ENCODE measurements at places on chromosomes 1 and 21.

GRCh38 chr1:184270556-184270955 lies 116.3 kb upstream of the C1orf21 start:
- DNase-seq: no peak

- DNase-seq: no peak
These were observed 800 bp downstream of the DR1 start for GRCh38 chr1:93346421-93346993.

GRCh38 chr1:154499446-154499845 lies 2.6 kb upstream of the TDRD10 start:
- DNase-seq: no peak

DNA sequence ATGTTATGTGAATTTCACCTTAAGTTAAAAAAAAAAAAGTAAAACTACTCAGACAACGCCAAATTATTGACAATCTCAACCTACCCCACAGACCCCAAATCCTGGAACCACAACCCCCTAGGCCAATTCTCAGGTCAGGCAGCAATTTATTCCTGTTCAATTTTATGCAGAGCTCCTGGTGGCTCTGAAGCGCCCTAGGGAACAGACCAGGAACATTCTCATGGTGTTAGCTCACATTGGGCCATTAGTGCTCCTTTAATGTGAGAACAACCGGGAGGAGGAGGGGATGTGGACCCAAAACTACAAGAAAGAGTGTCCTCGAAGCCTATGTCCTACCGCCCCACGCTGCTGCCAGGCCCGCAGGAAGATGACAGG lies 403 bp upstream of the PSEN2 start:
- no peak for DNase-seq

- no peak for DNase-seq
These were observed 14.2 kb downstream of the BLACAT1 start for GRCh38 chr1:205441716-205442050.

GRCh38 chr1:230139741-230140140 lies 72.7 kb downstream of the GALNT2 start:
- no peak for DNase-seq

DNA sequence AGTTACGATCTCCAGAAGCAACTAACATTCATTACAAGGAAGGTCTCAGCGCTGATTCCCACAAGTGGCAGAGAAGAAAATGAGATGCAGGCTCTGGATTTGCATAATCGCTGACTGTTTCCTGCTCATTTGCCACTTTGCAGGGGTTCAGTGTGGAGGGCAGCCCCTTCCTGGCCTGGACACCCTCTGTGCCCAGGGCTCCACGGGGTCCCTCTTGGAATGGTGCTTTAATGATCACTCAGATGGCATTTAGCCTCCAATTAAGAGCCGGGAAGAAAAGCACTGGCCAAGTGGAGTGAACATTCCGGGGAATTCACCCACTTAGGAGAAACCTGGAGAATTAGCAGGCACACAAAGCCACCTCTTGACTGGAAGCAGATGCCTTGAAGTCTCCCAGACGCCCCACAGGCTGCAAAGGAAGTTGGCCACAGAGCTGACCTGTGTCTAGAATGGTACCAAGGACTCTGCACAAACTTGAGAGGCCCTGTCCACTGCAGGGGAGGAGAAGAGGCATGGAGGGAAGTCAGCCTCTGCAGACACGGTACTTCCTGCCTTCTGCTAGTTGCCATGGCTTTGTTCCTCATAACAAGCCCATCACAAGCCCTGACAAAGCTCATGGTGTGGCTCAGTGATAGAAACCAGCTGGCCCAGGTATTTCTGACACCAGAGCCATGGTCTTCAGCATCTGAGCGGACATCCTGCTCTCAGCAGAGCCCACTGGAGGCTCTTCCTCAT lies 157.2 kb downstream of the KAZN start:
- no peak for DNase-seq

- DNase-seq: no peak
These were observed 267.4 kb downstream of the TM2D1 start for GRCh38 chr1:61457526-61458040.

- no peak for DNase-seq
These were observed 5.7 kb downstream of the LBR start for GRCh38 chr1:225422031-225422605.

DNA sequence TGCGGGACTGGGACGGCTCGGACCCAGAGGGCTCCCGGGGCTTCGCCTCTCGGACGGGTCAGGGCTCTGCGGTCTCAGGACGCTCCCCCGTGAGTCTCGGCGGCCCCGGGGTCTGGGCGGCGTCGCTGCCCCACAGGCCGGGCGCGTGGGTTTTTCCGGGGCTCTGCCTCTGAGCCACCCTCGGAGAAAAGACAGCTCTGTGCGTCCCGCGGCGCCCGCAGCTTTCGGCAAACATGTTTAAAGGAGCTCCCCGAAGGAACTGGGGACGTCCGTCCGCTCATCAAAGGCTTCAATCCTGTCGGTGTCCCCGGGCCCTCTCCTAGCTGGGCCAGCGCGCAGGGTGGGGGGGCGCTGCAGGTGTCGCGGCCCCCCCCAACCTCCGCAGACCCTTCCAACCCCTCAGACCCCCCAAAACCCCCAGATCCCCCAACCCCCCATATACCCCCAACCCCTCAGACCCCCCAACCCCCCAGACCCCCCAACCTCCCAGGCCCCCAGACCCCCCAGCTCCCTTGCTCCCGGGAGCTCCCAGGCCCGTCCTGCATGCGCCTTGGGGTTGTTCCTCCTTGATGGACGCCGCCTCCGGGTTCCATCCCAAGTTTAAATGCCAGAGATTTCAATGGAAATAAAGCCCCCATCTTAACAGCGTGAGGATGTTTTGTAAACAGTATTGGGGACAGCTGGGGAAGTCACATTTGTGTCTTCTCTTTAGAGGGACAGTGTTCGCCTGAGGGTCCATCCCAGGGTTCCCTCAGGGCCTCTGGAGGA lies 996 bp upstream of the C1orf159 start:
- DNase-seq: no peak

DNA sequence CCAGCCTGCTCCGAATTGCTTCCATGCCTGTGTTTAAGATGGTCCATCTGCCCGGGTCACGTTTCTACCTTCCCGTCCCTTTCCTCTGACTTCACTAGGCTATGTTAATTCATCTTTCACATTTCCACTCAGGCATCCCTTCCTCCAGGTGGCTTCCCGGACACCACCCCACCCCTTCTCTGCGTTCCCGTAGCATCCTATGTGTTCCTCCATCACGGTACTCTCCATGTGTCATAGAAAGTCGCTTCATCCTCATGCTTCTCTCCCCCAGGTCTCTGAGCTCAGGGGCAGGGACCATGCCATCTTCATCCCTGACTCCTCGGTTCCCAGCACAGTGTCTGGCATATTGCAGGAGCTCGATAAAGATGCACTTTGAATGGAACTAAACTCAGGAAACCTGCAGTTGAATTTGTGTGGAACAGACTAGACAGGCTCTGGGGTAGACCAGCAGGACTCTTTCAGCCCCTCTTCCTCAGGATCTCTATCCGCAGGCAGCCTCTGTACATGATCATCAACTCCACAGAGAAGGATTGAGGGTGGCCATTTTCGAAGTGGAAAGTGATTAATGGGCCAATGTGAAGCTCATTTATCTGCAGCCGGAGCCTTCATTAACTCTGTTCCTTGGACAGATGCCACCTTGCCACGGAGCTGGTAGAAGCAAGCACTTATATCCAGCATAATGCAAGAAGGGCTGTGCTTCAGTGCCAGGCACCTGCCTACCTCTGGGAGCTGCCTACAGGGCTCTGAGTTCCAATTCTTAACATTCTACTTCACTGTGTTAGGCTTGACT lies 9.1 kb downstream of the C1orf226 start:
- no peak for DNase-seq

Measured in fibroblast of pulmonary artery (primary cell).